COLO829 (cell line): ENCODE measurements at places on chromosomes 7 and 10.

- DNase-seq: peak; percentile 44
Measured at GRCh38 chr7:4791738-4792536, 16.5 kb downstream of the AP5Z1 start.

DNA sequence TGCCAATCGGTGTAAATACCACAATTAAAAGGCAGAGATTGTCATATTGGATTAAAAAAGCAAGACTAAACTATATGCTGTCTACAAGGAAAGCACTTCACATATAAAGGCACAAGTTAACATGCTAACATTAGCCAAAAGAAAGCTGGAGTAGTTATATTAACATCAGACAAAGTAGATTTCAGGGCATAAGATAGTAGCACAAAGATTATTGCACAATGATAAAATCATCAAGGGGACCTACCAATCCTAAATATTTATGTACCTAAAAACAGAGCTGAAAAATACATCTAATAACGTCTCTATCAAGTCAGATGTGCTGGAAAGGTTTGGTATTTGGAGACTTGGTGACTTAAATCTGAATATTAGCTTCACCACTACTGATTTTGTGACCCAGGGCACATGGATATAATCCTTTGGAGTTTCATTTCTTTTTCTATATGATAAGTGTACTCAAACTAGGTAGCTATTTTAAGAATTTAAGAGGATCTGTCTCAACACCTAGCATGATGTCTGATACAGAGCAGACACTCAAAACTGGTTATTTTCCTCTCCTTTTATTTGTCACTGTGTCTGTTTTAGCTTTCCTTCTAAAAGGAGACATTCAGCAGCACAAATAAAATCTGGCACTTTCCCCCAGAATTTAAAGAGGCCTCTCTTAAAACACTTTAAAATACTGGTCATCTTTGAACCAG lies 156.5 kb downstream of the DOCK4 start:
- no peak for DNase-seq

- DNase-seq: no peak
Measured at GRCh38 chr7:94792241-94792640, 115.2 kb upstream of the PPP1R9A start.

DNA sequence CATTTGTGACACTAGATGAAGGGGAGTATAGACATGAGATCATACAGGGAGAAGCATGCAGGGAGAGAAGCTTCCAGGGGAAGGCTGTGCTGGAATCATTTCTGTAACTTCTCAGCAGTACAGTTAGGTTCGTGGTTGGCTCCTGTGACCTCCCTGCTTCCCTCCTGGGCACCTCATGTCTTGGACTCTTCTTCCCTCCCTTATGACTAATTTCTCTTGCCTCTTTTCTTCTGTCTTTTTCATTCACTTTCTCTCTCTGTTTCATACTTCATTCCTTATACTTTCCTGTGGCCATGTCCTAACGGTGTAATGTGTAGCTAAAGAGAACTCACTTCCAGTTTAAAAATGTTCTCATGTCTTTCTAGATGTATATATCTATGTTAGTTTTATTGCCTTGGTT lies 19.1 kb upstream of the HKDC1 start:
- DNase-seq: no peak

- DNase-seq: no peak
Measured at GRCh38 chr10:70114902-70115301, 17.7 kb downstream of the AIFM2 start.

- no peak for DNase-seq
Measured at GRCh38 chr7:22628112-22628511, 98.9 kb upstream of the IL6 start.

DNA sequence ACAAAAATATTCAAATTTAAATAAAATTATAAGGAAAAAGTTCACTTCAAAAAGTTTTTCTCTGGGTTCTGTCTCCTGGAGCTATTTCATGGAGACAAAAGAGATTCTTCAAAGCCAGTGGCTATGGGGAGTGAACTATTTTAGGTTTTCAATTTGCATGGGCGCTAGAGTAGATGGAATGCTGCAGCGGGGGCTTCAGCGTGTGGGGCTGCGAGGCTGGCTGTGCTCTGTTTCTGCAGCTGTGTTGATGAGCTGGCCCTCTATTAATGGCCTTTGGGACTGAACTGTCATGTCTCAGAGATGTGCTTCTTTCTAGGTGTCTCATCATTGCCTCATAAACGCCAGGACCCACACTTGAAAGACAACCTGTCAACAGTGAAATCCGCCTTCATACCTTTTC lies 108.4 kb upstream of the NPY start:
- DNase-seq: no peak

- no peak for DNase-seq
Measured at GRCh38 chr10:116124777-116125176, 148.2 kb downstream of the GFRA1 start.

- no peak for DNase-seq
Measured at GRCh38 chr10:35781643-35782035, 139.5 kb upstream of the FZD8 start.

- peak; percentile 14 for DNase-seq
Measured at GRCh38 chr7:145016068-145016467, 180.2 kb upstream of the TPK1 start.

DNA sequence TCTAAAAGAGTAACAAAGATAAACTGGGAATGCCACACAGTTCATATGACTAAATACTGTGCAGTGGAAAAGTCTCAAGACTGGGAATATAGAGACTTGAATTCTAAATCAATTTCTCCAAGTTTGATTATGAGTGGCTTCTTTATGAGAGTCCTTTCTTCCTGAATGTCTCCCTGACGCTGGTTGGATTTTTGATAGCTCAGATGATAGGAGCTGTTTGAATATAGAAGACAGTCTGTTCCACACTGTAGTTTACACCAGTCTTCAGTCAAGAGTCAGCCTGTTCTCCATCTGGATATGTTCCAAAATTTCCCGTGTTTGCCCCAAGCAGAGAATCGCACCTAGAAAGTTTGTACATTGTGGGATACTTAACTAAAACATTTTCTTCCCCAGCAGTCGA lies 173.7 kb downstream of the LRMDA start:
- DNase-seq: peak; percentile 26

- no peak for DNase-seq
Measured at GRCh38 chr7:157886711-157887110, 549.9 kb downstream of the DNAJB6 start.

DNA sequence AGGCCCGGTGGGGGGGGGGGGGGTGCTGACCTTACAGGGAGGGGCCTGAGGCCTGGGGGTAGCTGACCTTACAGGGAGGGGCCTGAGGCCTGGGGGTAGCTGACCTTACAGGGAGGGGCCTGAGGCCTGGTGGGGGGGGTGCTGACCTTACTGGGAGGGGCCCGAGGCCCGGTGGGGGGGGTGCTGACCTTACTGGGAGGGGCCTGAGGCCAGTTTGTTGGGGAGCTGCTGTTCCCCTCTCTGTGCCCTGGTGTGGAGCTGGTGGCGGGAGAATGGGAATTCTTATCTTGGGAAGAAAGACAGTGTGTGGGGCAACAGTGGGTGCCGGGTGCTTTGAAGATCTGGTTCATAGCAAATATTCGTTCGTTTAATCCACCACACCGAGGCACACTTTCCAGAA lies 46.6 kb upstream of the CFAP46 start:
- no peak for DNase-seq

- no peak for DNase-seq
Measured at GRCh38 chr7:17186745-17187530, 111.5 kb upstream of the AHR start.

- DNase-seq: no peak
Measured at GRCh38 chr7:36762394-36762793, 38.1 kb upstream of the AOAH start.

DNA sequence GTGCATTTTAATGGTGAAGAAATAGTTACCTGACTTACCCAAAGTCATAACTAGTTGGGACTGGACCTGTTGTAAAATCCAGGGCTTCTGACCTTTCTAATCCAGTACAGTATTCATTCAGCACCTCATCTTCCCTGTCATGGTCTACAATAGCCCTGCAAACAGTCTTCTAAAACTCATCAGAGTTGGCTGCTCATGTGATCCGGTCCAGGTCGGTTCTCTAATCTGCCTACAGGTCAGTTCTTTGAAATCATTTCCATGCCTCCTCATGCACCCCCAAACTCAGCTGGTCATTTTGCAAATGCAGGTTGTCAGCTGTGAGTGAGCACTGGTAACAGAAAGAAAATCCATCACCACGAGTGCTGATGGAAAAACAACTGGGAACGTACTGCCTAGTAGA lies 451.6 kb upstream of the GALNT17 start:
- DNase-seq: no peak

GRCh38 chr10:132817701-132818211 lies 31.8 kb upstream of the NKX6-2 start:
- DNase-seq: no peak

DNA sequence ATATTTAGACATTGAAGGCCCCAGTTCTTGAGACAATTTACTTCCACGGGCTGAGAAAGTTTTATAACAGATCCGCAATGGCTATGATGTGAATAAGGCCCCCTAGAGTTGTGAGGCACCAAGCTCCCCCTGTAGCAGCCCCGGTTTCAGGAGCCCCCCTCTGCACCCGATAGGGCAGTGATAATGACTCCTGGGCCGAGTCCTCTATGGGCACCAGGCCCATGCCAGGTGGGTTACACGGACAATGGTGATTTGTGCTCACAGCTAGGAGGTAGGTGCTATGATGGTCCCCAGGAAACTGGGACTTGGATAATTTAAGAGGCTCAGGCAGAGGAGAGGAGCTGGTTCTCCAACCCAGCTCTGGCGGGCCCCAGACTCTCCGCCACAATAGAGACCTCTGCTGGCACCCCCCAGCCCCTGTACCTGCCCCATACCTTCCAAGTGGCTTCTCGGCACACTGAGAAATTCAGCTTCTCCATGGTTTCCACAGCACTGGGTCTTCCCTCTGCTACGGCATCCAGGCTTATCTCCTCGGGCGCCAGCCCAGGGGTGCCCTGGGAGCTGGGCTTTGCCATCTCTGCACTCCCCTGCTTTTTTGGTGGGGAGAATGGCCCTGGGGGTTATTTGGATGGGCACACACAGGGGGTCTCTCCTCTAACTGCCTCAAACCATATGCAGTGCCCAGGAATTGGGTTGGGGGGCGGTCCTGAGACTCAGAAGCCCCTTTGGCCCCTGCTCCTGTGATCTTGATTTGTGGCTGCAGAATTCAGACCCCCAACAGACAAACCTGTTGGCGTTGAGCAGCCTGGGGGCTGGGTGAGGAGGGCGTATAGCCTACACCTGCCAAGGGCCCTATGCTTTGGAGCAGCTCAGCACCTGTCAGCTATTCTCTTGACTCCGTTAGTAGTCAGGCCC lies 12.2 kb upstream of the KCP start:
- no peak for DNase-seq

DNA sequence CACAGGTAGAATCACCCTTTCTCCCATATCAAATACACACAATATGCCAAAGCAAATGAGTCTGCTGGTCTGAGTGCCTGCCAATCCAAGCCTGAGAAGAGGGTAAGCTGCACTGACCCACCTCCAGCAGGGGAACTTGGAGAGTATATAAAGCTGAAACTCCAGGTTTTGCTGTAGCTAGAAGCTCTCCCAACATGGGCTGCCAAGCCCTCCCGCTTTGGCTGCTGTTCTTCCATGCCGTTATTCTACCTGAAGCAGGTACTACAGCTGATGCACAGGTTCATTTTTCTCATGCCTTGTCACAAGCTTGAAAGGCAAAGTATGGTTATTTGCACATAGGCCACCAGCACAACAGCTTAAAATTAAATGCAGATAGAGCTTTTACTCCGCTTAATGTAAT lies 21.5 kb upstream of the C10orf120 start:
- DNase-seq: no peak

DNA sequence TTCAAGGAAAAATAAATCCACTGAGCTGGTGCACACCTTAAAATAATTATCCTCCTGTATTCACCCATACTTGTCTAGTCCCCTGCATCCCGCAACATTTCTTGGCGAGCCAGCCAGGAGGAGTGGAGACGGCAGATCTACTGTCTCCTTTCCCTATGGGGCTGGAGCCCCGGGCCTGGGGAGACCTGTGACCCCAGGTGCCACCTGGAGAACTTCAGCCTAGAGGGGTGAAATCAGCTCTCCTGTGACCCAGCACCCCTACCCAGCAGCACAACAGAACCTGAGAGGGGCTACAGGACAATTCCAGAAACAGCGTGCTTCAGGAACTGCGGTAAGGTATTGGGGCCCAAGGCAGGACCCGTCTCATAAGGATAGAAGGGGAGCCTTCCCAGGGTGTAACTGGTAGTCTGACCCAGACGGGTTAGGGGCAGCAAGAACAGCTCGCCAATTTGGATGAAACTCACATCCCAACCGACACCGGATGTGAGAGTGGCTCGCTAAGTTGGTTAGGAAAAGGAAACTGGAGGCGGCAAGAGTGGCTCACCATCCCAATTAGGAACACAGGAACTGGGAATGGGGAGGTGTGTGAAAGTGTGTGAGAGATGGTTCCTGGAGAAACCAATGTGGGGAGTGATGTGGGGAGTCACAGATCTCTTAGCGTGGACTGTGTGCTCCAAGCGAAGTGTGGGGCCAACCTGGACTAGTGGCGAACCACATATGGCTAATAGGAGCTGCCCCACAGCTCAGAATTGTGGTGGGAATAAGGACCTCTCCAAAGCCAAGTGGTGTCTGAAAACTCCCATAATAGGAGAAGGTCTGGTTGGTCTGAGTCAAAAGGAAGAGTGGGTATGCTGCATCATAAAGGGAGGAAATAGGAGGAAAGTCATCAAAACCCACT lies 15.1 kb upstream of the DENND2A start:
- no peak for DNase-seq

- no peak for DNase-seq
Measured at GRCh38 chr7:137446025-137446424, 102.5 kb upstream of the PTN start.

GRCh38 chr7:37045681-37046179 lies 321.4 kb upstream of the AOAH start:
- DNase-seq: no peak

DNA sequence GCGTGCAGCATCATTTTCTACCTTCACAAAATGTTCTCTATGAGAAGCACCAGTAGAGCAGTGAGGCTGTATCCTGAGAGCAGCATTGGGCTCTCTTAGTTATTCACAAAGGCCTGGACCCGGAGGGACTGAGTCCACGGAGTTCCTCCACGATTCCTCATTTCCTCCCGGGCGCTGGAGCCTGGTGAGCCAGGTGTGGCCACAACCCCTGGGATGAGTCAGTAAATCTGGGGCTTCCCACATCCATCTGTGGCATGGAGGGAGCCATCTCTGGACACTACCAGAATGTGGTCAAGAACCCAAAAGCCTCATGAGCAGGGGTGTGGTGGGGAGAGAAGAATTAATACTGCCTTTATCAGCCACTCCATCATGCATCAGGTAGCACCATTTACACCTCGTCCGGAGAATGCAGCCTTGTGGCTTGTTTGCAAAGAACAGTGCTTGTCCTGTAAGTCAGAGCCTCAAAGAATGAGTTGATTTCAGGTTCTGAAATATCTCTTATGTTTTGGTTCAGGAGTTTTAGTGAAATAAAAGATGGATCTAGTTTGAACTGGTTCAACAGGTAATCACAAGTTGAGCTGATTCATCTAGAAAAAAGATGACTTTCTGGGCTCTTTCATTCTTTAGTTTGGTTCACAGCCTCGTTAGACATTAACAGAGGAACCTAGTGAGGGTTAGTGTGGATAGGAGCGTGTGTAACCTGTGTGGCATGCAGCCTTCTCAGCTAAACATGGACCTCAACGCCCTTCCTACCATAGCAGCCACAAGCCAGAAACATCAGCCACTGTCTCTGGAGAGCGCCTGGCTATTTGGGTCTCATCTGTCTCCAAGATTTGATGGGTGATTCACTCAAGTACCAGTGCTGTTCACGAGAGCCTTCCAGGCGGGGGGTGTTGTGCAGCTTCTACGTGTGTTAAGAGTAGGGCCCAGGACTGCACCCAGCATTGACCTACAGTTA lies 95.2 kb downstream of the WDR37 start:
- no peak for DNase-seq
